ENCODE measurements at places on chromosomes 2 and 18.
A peak's percentile ranks its signal among the peaks of the same experiment; 100 is the strongest.

DNA sequence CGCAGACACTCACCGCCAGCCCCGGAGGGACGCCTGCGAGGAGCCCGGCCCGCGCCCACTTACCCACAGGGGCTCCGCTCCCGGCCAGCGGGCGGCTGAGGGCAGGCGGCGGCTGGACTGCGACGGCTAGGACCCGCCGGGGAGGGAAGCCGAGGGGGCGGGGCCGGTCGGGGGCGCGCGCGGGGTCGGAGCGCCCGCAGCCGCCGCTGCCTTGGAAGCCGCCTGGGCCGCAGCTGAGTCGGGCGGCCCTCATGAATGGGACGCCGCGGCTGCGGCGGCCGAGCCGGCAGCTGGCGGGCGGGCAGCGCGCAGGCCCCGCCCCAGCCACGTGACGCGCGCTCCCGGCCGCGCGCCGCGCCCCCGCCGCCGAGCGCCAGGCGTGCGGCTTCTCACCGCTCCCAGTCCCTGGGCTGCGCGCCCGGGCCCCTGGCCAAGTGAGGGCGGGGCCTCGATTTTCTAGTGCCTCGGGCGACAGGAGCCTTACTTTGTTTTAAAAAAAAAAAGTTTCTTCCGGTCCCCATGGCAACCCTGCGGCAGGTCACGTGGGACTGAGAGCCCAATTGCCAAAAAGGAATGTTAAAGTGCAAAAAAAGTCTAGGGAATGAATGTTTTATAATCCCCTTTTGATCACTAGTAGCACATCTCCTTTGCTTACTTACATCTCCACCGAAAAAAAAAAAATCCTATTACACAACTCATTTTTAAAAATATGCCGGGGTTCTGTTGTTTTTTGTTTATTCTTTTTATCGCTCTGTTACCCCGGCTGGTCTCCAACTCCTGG, at the start of gene LPIN2:
Gene LPIN2, minus strand, starts transcription at position 121 of the 781 bp plus-strand sequence. CDS start 52,304 bp downstream, outside the sequence.
- peak; percentile 95 for DNase-seq

GRCh38 chr2:102059151-102059550, 67.4 kb downstream of the IL1R2 start:
- no peak for DNase-seq

GRCh38 chr2:134153294-134153880, 100.5 kb upstream of the MGAT5 start:
- DNase-seq: no peak

- no peak for DNase-seq
Observed at GRCh38 chr2:134293719-134294537, 40.1 kb downstream of the MGAT5 start.

- no peak for DNase-seq
Observed at GRCh38 chr2:28546242-28546641, 50.4 kb downstream of the PLB1 start.

GRCh38 chr2:52456561-52457377, 1310.8 kb upstream of the CHAC2 start:
- no peak for DNase-seq

DNA sequence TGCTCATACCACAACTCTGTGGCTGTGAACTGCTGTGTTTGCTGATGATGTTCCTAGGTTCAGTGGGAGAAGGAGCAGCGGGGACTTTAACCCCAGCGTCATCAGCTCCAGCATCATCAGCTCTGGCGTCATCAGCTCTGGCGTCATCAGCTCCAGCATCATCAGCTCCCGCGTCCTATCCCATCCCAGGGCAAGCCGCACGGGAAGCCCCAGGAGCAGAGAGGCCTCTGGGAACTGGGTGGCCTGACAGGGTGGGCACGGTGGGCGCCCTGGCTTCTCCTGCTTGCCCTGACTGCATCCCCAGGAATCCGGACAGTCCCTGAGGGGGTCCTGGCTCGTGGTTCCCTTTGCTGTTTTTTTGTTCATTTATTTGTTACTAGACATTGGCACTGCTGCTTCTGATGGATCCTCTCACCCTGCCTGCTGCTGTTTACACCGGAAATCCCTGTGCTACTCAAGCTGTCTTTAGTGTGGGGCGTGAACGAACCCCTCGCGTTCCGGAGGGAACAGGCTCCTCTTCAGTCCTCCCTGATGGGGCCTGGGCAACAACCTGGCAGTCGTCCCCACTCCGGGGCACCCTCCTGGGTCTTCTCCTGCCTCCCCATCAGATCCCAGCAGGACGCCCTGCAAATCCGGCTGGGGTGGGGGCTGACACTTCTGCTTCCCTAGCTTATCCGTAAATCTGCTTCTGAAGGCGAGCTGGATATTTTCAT, 67.1 kb upstream of the PXDN start:
- no peak for DNase-seq

- no peak for DNase-seq
Observed at GRCh38 chr18:35172009-35172408, 68.8 kb upstream of the ZNF397 start.

GRCh38 chr2:241372361-241372992, 16.4 kb downstream of the FARP2 start:
- no peak for DNase-seq

- peak; percentile 41 for DNase-seq
Observed at GRCh38 chr2:85524336-85524908, 14.5 kb upstream of the MAT2A start.

- no peak for DNase-seq
Observed at GRCh38 chr2:184683911-184684310, 85.6 kb downstream of the ZNF804A start.
